ENCODE measurements at places on chromosomes 6 and 20.

- peak; percentile 18 for DNase-seq
Measured at GRCh38 chr6:141359953-141360352, 772.8 kb upstream of the GJE1 start.

DNA sequence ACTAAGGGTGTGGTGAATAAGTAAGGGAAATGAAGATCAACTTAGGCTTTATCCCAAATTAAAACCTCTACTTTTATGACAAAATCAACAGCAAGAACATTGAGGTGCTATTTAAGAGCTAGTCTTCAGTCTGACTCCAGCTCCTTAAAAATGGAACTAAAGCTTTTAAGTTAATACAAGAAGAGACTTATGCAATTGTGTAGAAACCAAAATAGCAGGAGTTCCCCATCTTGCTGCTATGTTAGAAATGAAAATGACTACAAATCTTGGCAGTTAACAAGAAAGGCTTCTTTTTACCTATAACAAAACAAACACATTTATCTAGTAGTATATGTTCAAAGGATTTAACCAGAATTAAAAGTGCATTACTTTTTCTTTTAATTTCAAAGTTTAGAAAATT lies 25.7 kb downstream of the HMGN3 start:
- no peak for DNase-seq

GRCh38 chr6:97361286-97361685 lies 78.3 kb upstream of the MMS22L start:
- no peak for DNase-seq

- DNase-seq: no peak
Measured at GRCh38 chr6:16551466-16551865, 209.8 kb downstream of the ATXN1 start.

DNA sequence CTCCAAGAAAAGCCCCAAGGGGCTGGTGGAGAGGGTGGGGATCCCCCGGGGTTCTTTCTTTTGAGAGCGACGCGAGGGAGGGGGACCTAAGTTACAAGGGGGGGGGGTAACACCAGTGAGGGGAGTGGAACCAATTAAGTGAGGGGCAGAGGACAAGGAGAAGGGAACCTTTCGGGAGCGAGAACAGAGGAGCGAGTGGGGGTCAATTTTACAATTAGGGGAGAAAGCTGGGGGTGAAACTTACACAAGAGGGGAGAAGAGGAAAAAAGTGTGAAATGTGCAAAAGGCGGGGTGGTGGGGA lies 548 bp downstream of the SALL4 start:
- no peak for DNase-seq
